NCI-H774 (cell line): ENCODE measurements at places on chromosomes 1 and 21.

DNA sequence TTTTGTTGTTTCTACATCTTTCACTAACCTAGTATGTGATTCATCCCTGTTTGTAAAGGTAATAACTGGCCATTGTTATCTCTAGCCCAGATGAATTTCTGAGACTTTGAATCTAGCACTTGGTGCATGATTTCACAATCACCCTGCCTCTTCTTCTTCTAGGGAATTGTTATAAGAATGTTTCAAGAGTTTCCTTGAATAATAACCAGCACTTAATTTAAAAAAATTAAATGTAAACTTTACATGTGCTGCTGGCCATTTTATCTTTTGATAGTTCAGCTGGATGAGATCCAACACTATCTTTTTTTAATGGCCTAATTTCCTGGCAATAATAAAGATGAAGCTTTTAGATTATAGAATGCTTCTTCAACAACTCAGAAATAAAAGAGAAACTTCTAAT is 31.8 kb downstream of the UBE2U start:
- DNase-seq = no peak

DNA sequence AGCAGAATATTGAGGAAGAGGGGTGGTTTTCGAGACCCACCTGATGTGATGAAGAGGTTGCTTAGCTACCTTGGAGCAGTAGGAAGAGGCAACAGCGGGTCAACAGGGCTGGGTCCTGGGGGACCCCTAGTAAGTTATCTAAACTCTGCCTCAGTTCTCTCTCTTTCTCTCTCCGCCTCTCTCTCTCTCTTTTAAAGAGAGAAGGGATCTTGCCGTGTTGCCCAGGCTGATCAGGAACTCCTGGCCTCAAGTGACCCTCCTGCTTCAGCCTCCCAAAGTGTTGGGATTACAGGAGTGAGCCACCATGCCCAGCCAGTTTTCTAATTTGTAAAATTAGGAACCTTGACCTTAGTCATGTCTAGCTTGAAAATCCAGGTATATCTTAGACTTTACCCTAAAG is 77.9 kb downstream of the C1orf21 start:
- no peak for DNase-seq

DNA sequence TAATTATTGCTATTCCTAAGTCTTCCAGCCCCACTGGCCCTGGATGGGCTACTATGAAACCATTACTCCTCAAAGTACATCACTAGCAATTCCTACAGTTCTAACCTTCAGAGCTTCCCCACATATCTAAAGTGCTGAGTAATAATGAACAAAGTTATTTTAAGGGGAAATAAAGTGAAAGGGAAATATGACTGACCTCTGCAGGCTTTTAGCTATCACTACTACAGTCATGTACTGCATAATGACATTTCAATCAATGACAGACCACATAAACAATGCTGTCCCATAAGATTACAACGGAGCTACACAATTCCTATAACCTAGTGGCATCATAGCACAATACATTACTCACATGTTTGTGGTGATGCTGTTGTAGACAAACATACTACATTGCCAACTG is 32.5 kb upstream of the ASPM start:
- DNase-seq = no peak

DNA sequence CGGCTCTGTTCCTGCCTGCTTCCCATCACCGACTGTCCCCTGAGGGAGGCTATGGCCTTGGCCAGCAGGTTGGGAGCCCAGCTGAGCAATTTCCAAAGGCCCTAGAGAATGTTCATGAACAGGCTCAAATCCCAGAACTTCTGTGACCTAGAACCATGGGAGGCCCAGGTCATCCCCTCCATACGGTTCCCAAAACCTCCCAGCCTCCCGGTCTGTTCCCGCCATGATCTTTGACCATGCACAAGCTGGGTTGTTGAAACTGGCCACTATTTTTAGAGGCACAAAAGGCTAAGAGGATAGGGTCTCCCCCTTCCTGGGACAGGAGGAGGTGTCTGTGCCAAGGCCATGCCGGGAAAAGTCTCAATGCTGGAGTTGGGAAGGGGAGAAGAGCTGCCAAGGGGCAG is 27.5 kb downstream of the EPHA2 start:
- no peak for DNase-seq

DNA sequence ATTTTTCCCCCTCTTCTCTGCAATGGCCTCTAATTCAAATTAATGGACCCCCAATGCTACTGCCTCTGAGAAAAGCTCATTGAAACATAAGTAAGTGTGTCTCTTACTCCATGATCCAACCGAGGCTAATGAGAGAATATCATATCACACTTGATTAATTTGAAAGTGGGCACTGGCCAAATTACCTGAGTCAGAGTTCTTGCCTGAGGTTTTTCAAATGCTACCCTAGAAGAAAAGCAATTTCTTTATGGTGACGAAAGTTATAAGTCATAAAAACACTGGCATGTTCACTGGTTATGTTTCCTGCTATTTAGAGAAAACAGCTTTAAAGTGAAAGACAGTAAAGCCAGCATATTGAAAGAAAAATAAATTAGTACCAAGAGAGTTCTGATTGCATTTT is 368.8 kb upstream of the TMPRSS15 start:
- no peak for DNase-seq

DNA sequence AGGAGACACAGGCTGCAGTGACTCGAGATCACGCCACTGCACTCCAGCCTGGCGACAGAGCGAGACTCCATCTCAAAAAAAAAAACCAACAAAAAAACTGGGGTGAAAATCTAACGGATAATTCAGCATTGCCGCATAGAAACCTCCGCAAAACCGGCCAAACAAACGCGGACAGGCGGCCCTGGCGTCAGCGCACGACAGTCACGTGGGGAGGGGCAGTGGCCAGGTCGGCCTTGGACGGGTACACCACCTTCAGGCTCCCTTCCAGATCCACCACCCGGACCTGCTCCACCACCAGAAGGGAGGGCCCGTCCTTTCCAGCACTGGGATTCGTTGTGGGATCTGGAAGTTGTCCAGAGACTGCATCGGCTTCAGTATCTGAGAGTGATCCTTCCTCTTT is 8.4 kb downstream of the SMIM1 start:
- no peak for DNase-seq

DNA sequence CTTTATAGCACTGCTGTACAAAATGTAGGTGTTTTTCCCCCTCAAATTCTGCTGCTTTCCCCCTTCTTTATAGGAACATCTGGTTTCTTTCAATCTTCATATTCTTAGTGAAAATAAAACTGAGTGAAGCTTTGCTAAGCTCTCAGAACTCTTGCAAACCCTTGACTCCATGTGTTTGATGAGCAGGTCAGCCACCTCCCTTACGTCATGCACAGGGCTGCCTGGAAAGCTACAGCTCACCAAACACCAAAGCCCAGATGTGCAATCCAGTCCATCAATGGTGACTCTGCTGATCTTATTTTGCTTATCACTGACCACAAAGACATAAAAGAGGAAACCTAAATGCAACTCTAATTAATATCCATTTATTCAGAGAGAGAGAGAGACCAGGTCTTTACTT is 5.5 kb downstream of the CACNA1E start:
- DNase-seq = no peak

- no peak for DNase-seq
Observed at GRCh38 chr21:42049578-42050430, 21.3 kb upstream of the UMODL1 start.

DNA sequence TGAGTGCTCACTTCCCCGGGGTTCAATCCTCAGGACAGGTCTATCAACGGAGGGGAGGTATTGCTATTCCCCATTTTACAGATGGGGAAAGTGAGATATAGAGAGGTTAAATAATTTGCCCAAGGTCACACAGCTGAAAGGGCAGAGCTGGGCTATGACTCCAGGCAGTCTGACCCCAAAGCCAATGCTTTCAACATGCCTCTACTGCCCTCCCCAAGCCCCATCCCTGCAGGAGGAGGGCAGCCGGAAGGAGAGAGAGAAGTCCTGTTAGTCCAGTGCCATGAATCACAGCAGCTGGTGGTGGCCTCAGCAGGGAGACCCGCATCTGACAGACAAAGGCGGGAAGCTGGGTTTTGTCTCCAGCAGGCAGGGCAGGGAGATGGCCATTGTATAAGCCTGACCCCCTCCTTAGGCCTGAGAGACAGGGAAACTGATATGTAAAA is 20.0 kb upstream of the CLIC4 start:
- no peak for DNase-seq

- DNase-seq = no peak
Observed at GRCh38 chr1:222543817-222544216, 4.1 kb downstream of the HHIPL2 start.

DNA sequence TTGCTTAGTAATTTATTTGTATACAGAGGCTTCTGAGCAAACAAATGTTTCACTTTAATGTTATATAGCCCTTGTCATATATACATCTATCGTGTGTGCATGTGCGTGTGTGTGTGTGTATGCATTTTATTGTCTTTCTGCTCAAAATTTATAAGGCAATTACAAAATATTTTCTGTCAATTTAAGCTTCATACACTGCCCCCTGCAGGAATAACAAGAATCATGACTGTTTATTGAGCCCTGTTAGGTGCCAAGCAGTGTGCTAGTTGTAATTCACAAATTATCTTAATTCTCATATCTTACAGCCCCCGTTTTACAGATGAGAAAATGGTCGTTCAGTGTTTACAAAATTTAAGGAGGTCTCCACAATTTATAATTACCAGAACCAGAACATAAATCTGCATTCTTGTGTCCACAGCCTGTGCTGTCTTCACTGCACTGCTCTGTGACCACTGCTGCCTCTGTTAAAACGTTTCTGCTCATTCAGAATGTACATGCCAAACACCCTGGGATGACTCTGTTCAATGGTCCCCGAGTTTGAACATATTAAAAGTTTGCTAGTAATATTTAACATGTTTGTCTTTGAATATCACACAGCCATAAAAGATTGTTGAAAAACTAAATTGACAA is 181.3 kb downstream of the ATP6V1G3 start:
- no peak for DNase-seq

DNA sequence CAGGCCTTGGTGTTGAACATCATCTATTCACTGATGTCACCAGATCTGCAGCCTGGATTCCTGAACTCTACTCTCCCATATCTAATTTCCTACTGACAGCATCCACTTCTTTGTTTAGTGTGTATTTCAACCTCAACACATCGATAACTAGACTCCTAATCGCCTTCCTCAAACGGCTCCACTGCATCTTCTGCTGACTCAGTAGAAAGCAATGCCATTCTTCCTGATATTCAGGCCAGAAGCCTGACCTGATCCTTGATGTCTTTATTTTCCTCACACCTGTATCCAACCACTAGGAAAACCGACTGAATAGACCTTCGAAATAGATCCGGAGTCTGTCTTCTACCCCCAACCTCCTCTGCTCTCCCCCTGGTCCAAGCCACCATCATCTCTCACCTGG is 466.9 kb downstream of the PCP4 start:
- no peak for DNase-seq

GRCh38 chr1:110011527-110012041 is 22.8 kb upstream of the STRIP1 start:
- DNase-seq = no peak

- no peak for DNase-seq
Observed at GRCh38 chr1:245807954-245808719, 653.4 kb downstream of the KIF26B start.

- no peak for DNase-seq
Observed at GRCh38 chr21:18722193-18722592, 318.6 kb upstream of the TMPRSS15 start.

- DNase-seq = no peak
Observed at GRCh38 chr21:35855484-35855883, 204.8 kb downstream of the SETD4 start.

DNA sequence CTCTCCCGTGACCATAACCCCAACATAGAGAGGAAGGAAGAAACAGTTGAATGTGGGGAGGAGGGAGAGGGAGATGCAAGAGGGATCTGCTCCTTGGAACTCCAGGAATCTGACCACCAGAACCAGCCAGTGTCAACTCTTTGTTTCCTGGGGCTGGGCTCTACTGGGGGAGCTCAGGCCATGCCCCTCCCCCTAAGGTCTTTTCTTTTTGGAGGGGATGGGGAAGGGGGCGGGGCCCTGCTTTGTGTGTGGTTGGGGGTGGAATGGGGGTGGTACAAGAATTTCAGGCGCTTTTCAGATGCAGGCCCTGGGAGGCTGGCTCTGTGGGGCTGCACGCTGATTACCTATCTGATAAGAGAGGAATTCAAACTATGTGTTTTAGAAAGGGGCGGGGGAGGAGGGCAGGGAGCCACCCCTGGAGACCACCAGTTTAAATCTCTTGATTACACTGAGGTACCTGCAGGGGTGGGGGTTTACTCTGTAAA is 8.3 kb downstream of the LIN28A start:
- no peak for DNase-seq

GRCh38 chr1:207418351-207418750 is 35.8 kb upstream of the CR2 start:
- no peak for DNase-seq

- no peak for DNase-seq
Observed at GRCh38 chr1:179083533-179083932, 1.7 kb downstream of the TOR3A start.

DNA sequence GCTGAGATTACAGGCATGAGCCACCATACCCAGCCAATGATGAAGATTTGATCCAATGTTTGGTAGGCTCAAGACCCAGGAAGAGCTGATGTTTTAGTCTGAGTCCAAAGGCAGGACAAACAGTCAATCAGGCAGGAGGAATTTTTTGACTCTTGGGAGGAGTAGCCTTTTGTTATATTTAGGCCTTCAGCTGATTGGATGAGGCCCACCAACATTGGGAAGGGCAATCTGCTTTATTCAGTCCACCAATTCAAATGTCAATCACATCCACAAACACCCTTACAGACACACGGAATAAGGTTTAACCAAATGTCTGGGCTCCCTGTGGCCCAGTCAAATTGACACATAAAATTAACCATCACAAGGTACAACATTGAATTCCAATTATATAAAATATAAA is 61.9 kb upstream of the COX20 start:
- DNase-seq = no peak

GRCh38 chr1:97610748-97611147 is 310.1 kb downstream of the DPYD start:
- no peak for DNase-seq

- DNase-seq = no peak
Observed at GRCh38 chr1:86922445-86922844, 8.0 kb downstream of the HS2ST1 start.

- DNase-seq = no peak
Observed at GRCh38 chr1:217026531-217026930, 303.3 kb upstream of the ESRRG start.

DNA sequence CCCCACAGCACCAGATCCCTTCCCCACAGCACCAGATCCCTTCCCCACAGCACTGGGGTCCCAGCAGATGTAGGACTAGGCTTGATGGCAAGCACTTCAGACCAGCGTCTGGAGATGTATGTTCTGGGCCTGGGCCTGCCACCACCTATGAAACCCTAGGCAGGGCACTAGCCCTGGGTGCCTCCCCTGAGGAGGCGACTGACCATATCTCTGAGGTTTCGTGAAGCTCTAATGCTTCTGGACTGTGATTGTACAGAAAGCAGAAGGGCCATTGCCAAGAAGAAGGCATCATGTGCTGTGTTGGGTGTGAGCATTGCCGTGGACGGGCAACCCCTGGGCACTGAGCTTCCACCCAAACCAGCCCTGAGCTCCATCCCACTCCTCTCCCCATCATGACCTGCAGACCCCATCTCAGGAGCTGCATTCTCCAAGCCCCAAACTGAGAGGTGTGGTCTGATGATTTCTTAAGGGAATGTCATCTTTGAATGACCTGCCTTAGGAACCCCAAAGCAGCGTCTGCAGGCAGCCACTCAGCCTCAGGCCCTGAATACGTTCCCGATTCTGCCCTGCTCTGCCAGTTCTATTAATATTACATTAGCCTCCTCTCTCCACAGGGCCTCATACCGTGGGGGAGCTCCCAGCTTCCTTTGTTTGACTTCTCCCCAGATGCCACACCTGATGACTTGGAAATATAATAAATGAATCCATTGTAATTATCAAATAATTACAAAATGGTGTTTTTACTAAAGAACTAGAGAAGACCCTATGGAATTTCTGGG is 163.4 kb downstream of the TRIM33 start:
- no peak for DNase-seq
